Cardiac septum (tissue), 1 donor: ENCODE measurements at places on chromosomes 11 and 22. TPM values are rescaled to one million over a fixed set of nuclear protein-coding genes. Genes with fewer than 3 reads are reported as not detected.
A peak's percentile ranks its signal among the peaks of the same experiment; 100 is the strongest.

- DNase-seq = no peak
Observed at GRCh38 chr11:75845324-75845723, 30.3 kb downstream of the UVRAG start.

GRCh38 chr11:13205486-13205885, 72.1 kb upstream of the BMAL1 start:
- DNase-seq = no peak

DNA sequence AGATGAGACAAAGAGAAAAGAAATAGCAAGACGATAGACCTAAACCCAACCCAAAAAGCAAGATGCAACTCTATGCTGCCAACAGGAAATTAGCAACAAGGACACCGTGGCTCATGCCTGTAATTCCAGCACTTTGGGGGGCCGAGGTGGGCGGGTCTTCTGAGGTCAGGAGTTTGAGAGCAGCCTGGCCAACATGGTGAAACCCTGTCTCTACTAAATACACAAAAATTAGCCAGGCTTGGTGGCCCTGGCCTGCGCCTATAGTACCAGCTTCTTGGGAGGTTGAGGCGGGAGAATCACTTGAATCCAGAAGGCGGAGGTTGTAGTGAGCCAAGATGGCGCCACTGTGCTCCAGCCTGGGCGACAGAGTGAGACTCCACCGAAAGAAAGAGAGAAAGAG, 24.3 kb upstream of the IL10RA start:
- DNase-seq = no peak

DNA sequence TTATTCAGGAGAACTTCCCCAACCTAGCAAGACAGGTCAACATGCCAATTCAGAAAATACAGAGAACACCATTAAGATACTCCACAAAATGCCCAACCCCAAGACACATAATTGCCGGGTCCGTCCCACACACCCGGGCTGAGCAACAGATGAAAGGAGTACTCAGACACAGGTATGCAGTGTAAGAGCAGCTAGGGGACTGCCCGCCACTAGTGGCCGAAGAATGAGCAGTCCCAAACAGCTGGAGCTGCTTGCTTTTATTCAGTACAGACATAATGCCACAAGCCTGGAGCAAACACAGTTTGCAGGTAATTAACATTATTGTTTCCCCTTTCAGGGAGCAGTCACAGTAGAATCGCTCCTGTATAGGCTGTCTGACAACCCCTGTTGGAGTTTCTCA, 364.6 kb downstream of the LUZP2 start:
- DNase-seq = no peak

GRCh38 chr11:78265326-78265725, 76.6 kb downstream of the USP35 start:
- no peak for DNase-seq

DNA sequence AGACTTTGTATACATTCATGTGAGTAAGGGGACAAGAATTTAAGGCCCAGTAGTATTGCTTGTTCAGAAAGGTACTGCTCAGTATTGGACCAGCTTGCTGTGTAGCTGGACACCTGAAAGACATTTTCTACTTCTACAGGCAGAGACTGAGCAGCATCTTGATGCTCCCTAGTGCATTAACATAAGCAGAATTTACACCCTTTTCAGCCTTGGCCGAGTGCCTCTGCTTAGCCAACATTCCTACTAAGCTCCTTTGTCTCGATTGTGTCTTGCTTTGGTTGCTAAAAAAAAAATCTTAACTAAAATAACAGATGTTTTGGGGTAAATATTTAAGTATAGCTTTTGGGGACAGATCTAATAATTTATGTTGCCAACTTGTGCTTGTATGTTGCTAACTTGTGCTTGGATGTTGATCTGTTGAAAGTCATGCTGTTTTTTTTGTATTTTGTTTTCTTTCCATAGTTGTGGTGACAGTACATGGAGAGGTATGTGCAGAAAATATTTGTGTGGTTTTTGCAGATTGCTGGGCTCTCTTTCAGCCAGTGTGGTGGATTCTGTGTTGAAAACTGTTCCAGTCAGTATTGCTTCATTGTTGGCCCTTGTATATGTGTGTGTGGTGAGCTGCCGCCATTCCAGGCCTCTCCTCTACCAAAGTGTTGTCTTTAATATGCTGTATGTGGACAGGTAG, 3.7 kb downstream of the PTS start:
- DNase-seq = no peak

DNA sequence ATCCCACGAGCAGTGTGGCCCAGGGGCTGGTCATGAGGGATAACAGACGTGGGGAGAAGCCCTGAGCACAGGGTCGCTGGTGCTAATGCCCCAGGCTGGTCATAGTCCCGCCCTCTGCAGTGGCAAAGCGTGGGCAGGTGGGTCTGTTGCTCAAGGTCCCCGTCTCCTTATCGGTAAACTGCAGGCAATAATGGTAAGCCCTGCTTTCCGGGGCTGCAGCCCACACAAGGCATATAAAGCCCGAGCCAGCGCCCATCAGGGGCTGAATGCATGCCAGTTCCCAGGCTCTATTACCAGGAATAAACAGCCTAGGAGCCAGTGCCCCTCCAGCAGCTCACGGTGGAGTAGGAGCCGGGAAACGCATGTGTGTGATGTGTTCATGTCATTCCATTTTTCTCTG, 261.0 kb downstream of the BRD1 start:
- DNase-seq = peak; percentile 44

- DNase-seq = no peak
Observed at GRCh38 chr11:7587712-7588111, 73.9 kb downstream of the PPFIBP2 start.

GRCh38 chr11:112977755-112978154, 16.5 kb downstream of the NCAM1 start:
- no peak for DNase-seq

DNA sequence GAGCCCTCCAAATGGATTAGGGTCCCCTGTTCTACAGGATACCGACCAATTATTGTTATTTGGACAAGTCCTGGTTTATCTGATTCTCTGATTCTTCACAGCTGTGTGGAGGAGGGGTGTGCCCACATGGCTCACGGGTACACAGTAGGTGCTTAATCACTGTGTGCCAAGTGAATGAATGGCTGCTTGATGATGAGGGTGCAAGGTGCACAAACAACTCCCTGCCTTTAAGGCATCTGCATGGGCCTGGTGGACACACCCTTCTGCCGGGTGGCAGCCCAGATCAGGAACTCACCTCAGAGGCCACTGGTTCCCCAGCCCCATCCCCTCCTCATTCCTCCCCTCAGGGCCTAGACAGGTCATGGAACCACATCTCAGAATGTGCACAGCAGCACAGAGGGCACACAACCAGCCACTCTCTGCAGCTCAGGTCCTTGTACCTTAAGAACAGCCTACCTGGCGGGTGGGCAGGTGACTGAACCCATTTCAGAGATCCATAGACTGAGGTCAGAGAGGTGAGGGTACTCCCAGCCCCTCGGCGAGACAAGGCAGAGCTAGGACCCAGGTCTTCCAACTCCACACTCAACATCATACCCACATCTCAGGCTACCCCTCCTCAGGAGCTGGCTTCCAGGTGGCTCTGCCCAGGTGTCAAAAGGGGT, 50.3 kb downstream of the SHANK2 start:
- DNase-seq = no peak

DNA sequence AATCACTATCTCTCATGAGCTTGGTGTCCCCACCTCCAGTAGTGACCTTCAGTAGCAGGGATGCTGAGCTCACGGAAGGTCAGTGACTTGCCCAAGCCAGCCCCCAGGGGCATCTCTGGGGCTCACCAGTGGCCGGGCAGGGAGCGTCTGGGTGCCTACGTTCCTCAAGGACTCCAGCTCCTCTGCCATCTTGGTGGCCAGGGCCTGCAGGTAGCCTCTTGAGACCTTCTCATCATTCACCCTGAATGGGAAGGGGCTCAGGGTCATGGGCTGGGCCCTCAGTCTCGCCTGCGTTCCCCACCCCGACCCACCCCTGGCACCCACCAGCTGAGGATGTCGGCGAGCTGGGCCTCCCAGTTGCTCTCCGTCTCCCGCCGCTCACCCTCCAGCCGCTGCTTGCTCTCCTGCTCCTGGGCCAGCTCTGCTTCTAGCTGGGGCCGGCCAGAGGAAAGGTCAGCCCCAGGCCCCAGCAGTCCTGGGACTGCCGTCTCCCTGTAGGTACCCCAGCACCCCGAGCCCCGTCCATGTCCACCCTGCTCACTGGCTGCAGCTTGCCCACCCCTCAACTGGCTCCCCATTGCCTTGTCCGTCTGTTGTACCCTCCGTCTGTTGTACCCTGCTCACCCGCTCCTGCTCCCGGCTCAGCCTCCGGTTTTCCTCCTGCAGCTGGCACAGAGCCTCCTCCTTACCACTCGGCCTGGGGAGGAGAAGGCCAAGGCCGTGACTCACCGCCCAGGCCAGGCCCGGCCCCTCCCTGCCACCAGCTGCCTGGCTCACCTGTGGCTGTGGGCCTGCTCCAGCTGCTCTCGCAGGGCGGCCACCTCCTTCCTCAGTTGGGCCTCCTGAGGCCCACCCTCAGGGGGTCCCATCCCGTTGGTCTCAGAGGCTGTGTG, 9.5 kb downstream of the CDC42BPG start:
- no peak for DNase-seq

DNA sequence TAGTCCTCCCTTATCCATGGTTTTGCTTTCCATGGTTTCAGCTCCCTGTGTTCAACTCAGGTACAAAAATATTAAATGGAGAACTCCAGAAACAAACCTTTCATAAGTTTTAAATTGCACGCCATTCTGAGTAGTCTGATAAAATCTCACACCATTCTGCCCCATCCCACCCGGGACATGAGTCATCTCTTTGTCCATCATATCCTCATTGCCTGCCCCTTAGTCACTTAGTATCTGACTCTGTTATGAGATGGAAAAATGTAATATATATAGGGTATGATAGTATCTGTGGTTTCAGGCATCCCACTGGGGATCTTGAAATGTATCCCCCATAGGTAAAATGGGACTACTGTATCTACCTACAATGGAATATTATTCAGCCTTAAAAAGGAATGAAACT, 35.5 kb upstream of the FGF3 start:
- DNase-seq = no peak

DNA sequence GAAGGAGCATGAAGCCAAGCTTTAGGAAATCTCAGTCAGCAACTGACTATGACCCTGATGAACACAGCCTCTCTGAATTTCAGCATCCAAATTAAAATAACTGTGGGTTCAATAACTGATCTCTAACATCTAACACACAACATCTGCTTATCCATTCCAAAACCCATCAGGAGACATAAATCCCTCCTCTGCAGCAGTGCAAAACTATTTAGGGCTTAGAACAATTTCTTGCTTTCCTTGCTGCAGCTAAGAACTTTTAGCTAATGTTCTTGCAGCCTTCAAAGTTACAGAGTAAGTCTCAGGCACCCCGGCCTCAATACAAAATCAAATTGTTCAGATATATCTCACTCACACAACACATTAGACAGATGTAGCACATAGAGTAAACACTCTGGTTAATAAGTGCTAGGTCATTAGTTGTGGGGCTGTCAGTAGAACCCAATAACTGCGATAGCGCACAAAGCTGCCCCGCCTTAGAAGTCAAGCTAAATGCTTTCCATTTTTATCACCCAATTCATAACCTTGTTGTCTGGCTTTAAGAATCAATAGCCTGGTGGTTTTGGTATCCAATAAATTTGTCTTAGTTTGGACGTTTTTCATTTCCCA, 139.6 kb downstream of the LARGE1 start:
- no peak for DNase-seq

GRCh38 chr11:63609536-63609935, 4.7 kb downstream of the PLAAT3 start:
- no peak for DNase-seq

GRCh38 chr11:93741882-93742226, 382 bp downstream of the C11orf54 start:
- DNase-seq = no peak

GRCh38 chr11:118012083-118012669, 26.0 kb downstream of the IL10RA start:
- no peak for DNase-seq

DNA sequence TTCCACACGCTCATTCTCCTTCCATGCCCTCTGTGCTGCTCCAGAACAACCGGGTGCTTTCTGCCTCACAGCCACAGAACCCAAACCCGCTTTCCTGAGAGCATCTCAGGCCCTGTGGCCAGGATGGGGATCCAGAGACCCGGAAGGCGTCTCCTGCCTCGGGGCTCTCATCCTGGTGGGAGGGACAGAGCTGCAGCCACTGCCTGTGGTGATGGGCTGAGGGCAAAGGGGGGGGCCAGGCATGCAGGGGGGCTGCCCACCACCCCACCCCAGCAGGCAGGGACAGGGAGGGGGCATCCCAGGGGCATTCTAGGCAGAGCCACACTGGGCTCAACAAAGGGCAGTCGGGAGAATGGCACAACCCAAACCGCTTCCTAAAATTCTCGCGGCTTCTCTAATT, 41.4 kb downstream of the CERK start:
- no peak for DNase-seq

DNA sequence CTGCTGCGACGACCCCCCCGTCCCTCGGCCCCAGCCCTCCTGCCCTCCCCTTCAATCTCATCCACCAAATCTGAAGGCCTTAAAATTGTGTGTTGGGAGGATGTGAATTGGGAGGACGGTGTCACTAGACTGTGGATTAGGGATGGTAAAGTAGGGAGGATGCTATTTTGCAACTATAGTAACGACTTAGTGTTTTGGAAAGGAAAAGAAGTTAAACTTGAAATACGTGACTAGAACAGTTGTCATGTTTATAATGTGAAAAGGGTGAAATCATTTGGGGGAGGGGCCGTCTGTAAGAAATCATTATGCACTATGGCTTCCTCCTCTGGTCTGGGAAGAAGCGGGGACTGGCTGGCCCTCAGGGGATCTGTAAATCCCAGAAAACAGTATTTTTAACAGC, 43.4 kb upstream of the NNMT start:
- DNase-seq = no peak

DNA sequence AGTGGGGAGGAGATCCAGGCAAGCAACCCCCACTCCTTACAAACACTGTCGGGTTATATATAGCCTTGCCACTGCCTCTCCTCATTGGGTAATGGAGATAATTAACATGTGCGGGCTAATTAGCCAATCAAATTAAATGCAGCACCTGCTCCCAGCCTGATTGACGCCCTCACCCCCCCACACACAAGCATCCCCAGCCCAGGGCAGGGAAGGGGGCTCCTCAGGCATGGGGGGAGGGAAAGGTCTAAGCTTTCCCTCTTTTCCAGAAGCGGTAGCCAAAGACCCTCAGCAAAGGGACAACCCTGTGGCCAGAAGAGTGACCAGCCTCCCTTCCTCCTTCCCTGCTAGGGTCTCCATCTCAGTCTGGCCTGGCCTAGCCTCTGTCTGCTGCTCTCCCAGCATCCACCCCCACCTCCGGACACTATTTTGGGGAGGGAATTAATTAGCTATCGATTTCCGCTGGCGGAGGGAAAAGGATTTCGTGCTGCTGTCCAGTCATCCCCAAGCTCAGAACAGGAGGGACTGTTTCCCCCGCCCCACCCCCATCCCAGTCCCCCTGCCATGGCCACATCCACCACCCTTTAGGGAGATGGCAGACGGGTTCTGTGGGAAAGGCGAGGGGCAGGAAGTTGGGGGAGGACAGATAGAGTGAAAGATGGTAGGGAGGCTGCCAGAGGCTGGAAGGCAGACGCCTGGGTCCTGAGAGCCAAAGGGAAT, 7.1 kb downstream of the NRXN2 start:
- DNase-seq = no peak

GRCh38 chr22:28484662-28485061, 195.0 kb downstream of the TTC28 start:
- no peak for DNase-seq

The OR8D1 gene
- not detected for total RNA-seq

The BRSK2 gene
- 0.16 TPM for total RNA-seq

The OR51B5 gene
- total RNA-seq = not detected

The OR10A6 gene
- total RNA-seq = not detected

The PTPN5 gene
- total RNA-seq = 3.8 TPM

The ANO3 gene
- total RNA-seq = not detected

The GDPD4 gene
- not detected for total RNA-seq

The SERPING1 gene
- total RNA-seq = 90.0 TPM

The SERHL2 gene
- 1.9 TPM for total RNA-seq

The BARX2 gene
- not detected for total RNA-seq

The FGF19 gene
- not detected for total RNA-seq

The DBX1 gene
- total RNA-seq = not detected
